Midbrain (tissue), 1 donor: ENCODE measurements at places on chromosomes 1 and 21.

DNA sequence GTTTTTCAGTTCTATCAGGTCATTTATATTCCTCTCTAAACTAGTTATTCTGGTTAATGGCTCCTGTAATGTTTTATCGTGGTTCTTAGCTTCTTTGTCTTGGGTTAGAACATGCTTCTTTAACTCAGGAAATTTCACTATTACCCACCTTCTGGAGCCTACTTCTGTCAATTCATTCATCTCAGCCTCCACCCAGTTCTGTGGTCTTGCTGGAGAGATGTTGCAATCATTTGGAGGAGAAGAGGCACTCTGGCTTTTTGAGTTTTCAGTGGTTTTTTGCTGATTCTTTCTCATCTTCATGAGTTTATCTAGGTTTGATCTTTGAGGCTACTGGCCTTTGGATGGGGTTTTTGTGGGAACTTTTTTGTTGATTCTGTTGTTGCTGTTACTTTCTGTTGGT is 213.0 kb downstream of the BRINP2 start:
- no peak for DNase-seq

- DNase-seq: no peak
These were observed 47.6 kb upstream of the CD34 start for GRCh38 chr1:207958376-207959139.

DNA sequence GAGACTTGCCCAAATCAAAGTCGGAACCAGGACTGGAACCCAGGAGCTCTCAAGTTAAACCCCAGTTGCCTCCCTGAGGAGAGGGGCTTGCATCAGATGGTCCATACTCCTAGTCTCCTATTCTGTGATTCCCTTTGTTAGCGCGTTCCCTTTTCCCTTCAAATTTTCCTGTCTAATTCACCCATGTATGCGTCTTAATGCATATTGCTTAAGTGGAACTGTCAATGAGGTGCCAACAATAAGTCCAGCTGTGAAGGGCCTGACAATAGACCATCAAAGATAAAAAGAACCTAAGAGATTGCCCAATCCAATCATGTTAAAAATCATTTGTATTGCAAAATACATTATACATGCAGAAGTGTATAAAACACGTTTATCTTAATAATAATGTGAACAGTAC is 634 bp upstream of the SPATA6 start:
- no peak for DNase-seq

DNA sequence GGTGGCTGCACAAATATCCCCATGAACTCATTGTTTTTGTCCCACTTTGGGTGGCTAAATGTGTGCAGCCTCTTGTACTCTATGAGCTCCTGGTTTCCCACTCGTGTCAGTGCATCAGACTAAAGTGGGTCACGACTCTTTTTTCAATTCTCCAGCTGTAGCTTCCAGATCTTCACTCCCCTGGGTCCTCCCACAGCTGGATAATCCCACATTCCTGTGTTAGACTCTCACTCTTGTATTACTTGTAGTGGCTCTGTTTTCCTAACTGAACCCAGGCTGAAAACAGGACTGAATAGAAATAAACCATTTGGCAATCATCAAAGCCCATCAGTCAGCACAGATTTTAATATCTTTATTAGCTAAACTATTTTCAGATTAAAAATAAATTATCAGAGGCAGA is 60.4 kb downstream of the UBE2U start:
- DNase-seq: no peak

GRCh38 chr1:53371121-53371666 is 43.3 kb upstream of the LRP8 start:
- DNase-seq: no peak

DNA sequence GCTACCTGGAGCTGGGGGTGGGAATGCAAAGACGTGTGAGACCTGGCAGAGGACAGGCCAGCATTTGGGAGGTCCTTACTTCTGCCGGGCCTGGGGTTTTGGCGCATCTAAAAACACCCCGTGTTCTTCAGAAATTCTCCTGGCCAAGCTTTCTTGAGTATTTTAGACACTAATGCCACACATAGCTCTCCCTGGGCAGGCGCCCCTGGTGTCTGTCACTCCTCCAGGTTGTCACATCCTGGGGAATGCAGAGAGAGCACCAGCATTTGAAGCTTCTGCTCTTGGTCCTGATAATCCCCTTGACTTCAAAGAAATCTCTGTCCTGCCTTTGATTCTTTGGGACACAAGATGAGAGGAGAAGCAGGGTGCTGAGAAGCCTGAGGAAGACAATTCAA is 6.0 kb downstream of the CAPN9 start:
- DNase-seq: no peak

- DNase-seq: no peak
These were observed 11.4 kb downstream of the EPHA2 start for GRCh38 chr1:16144325-16145029.
